ENCODE measurements at places on chromosomes 13 and 19.

GRCh38 chr13:46962281-46962941 is 65.6 kb upstream of the HTR2A start:
- no peak for DNase-seq

DNA sequence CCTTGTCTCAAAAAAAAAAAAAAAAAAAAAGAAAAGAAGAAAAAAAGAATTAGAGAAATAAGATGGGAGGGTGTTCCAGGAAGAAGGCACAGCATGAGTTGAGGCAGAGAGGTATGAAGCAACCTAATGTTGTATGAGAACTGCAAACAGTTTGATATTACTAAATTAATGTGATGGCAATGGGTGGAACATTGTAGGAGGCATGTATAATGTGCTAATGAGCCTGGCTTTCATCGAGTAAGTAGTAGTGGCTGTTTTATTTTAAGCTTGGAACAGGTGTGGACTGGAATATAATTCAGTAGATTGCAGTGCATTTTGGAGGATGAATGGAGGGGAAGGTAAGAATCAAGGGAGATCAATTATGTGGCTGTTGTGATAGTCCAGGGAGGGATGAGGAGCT is 156.1 kb downstream of the MTUS2 start:
- DNase-seq = no peak

GRCh38 chr13:38530492-38530891 is 156.4 kb upstream of the FREM2 start:
- no peak for DNase-seq

GRCh38 chr19:45156011-45156630 is 4.7 kb downstream of the NKPD1 start:
- DNase-seq = no peak

DNA sequence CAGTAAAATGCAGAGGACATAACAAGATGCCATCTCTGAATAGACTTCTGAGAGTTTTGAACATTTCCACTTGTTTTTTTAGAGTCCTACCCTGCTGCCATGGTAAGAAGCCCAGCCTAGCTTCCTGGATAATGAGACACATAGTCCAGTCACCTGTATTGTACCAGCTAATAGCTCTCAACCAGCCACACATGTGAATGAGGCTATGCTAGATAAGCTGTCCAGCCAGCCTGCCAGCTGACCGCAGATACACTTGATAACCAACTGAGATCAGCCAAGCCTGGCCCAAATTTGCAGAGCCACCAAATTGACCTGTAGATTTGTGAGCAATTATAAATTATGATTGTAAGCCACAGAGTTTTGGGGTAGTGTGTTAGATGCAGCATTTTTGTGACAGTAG is 10.7 kb downstream of the RFXAP start:
- no peak for DNase-seq
